ENCODE measurements at places on chromosomes 2 and 18.

DNA sequence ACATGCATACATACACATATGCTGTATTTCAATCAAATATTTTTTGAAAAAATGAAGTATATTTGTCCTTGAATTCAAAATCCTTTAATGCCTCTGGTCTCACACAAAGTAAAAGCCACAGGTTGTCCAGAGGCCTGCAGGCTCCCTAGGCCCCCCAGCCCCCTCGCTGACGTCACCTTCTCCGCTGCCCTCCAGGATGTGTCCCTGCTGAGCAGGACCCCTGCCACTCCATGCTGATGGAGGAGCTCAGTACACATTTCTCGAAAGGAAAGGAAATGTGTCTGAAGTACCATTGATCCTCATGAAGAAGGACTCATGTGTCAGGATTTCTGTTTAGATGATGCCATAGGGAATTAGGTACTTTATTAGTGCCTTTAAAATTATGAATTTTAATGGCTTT, 212.1 kb downstream of the LDLRAD4 start:
- DNase-seq: no peak

DNA sequence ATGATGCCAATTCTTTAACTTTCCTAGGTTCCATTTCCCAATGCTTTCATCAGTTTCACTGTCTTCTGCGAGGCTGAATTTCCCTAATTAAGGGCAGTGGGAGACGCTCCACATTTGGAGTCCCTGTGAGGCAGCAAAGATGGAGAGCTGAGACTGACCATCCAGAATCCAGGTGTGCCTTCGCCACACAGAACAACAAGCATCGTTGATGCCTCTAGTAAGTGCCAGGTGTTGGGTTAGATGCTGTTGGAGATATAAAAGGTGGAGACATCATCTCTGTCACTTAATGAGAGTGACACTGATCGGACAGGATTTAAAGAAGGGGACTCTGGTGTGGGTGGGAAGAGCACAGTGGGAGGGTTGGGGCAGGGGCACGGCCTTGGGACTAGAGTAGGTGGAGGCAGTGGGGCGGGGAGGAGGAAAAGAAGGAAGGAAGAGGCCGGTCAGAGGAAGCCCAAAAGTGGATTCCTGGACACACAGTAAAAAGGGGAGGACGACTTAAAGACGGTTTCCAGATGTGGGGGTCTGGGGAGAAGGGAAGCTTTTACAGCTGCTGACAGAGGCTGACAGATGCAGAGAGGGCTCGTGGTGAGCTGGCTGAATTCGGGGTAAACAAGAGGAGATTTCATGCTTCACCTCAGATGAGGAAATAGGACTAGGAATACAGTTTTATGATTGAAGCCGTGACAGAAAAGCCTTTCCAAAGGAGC, 113.0 kb downstream of the BCL2 start:
- DNase-seq: no peak

DNA sequence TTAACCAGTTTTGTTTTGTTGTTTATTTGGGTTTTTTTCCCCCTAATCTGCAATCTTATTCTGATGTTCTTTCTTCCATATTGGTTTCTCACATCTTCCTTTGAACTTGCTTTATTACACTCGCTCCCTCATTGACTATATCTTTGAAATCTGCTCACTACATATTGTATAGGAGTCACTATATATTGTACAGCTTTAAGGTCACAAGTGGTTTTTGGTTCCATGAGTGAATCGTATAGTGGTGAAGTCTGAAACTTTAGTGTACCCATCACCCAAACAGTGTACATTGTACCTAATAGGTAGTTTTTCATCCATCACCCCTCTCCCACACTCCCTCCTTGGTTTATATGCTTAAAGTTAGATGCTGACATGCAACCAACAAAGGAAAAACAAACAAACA, 11.3 kb upstream of the BZW1 start:
- no peak for DNase-seq

- no peak for DNase-seq
These were observed 93.8 kb downstream of the ITGB1BP1 start for GRCh38 chr2:9329497-9329896.

DNA sequence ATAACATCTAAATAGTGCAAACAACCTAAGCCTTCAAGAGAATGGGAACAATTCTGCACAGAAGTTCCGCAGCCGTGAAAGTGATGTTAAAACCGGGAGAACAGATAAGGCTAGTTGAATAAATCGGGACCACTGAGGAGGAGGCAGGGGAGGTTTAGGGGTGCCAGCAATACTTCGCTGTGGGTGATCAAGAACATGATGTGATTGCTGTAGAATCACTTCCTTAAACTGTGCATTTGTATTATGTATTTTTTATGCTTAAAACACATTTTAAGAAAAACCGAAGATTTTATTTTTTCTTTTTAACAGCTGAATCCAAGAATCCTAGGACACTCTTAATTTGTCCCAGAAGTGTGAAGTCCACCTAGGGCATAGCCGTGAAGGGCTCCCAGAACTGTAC, 33.6 kb downstream of the TTC32 start:
- DNase-seq: no peak

DNA sequence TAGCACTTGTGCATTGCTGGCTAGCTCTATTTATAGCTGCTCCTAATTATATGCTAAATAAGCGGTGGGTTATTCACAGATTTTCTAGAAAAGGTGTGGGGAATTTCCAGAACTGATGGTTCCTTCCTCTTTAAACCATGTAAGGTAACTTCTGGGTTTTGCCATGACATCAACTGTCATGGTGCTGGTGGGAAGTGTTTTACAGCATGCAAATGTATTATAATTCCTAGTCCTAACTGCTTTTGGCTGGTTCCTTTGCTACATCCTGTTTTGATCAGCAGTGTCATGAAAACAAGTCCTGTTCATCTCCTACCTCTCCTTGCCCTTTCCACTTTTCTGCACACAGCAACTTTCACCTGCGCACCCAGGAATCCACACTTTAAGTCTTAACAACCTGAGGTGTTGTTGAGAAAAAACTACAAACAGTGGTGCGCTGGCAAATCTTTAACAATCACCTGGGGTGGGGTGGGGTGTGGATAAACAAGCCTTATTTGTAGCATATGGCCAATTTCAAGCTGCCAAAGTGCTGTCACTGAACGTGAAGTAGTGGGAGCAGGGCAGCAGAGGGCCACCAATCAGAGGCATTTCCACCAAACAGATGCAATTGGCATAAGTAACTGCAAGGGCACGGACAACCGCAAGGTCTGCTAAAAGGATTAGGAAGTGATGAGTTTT, 33.4 kb upstream of the SKOR2 start:
- DNase-seq: no peak

- DNase-seq: no peak
These were observed 45.3 kb downstream of the KIF3C start for GRCh38 chr2:25936889-25937545.

GRCh38 chr2:27708666-27709065, 45.0 kb downstream of the SLC4A1AP start:
- no peak for DNase-seq
